ENCODE measurements at places on chromosomes 6 and 20.

DNA sequence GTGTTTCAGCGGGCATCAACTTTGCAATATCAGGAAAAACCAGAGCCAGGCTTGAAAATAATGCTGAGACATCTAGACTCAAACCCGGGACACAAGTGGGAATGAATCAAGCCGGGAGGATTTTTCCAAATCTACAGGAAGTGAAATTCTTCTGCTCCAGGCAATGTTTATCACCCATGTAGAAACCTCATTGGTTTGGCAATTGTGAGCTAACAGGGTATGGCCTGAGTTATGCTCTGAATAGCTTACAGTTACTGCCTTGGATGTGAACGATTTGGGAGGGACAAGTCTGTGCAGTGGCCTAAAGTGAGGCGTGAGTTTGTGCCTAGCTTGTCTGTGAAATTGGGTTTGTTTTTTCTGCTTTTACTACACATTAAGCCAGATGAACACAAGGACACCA is 87.4 kb downstream of the PCSK2 start:
- peaks cover 6% of the 10 kb centered on the region for H3K27me3 ChIP-seq
- no peak for DNase-seq
- H3K36me3 ChIP-seq, result no peaks in the 10 kb centered on the region

DNA sequence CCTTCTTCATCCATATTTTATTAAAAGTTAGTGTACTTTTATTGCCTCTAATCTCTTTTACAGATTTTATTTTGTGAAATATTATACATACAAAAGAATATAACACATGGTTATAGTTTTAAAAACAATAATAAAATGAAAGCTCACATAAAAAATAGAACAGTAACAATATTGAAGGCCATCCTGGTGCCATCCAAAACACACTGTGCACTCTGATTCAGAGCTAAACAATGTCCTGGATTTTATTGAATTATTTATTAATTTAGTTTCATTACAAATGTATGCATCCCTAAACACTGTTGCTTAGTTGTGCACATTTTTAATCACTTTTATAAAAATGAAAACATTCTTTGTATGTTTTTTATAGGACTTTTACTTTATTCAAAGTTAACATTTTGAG is 32.9 kb downstream of the RNF217 start:
- no peak overlapping the region for H3K27ac ChIP-seq
- DNase-seq, result no peak
- no peaks in the 10 kb centered on the region for H3K27me3 ChIP-seq
- H3K36me3 ChIP-seq, result no peaks in the 10 kb centered on the region

- H3K36me3 ChIP-seq, result peaks cover 30% of the 10 kb centered on the region
- H3K27ac ChIP-seq, result no peak overlapping the region
- no peaks in the 10 kb centered on the region for H3K27me3 ChIP-seq
- H3K4me3 ChIP-seq, result no peak overlapping the region
These were observed 9.2 kb downstream of the CYB5R4 start for GRCh38 chr6:83868639-83869038.

- H3K27ac ChIP-seq, result no peak overlapping the region
- no peak for DNase-seq
- H3K4me3 ChIP-seq, result no peak overlapping the region
These were observed 47.5 kb downstream of the EYA4 start for GRCh38 chr6:133288662-133289061.

GRCh38 chr6:24864343-24864742 is 65.6 kb upstream of the ARMH2 start:
- no peaks in the 10 kb centered on the region for H3K27me3 ChIP-seq
- peaks cover 69% of the 10 kb centered on the region for H3K4me1 ChIP-seq
- no peak overlapping the region for H3K4me3 ChIP-seq
- peak overlapping the region; percentile 25 for H3K27ac ChIP-seq
- no peak for DNase-seq

DNA sequence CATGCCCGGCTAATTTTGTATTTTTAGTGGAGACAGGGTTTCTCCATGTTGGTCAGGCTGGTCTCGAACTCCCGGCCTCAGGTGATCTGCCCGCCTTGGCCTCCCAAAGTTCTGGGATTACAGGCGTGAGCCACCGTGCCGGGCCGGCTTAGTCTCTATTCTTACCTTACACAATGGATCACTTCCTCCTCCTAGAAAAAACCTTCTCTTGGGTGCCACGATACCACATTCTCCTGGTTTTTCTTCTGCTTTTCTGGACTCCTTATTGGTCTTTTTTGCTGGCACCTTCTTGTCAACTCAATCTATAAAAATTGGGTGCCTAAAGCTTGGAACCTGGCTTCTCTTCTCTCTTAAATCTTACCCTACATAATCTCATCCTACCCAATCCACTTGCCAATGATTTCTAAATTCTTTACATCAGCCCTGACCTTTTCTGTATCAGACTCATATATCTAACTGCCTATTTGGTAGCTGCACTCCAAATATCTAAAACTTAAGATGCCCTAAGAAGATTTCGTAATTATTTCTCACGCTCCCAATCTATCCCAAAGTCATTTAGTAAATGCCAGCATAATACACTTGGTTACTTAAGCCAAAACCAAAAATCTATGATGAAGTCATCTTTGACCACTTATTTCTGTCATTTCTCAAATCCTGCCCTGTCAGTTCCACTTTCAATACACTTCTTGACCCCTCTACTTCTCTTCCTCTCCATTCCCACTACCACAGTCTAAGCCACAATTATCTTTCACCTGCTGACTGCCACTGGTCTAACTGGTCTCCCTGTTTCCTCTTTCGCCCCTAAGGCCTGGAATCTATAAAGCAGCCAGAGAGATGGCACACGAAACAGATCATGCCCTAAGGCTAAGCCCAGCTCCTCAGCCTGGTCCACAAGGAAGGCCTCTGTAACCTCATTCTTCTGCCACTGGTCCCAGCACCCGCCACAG is 43.2 kb downstream of the ELMO2 start:
- no peaks in the 10 kb centered on the region for H3K27me3 ChIP-seq
- H3K4me1 ChIP-seq, result peaks cover 68% of the 10 kb centered on the region
- peaks cover 23% of the 10 kb centered on the region for H3K36me3 ChIP-seq
- peak overlapping the region; percentile 100 for H3K27ac ChIP-seq
- peak overlapping the region; percentile 96 for H3K4me3 ChIP-seq

- H3K27me3 ChIP-seq, result no peaks in the 10 kb centered on the region
- H3K27ac ChIP-seq, result no peak overlapping the region
- no peaks in the 10 kb centered on the region for H3K4me1 ChIP-seq
- DNase-seq, result no peak
These were observed 143.5 kb upstream of the BMP2 start for GRCh38 chr20:6623989-6624388.

DNA sequence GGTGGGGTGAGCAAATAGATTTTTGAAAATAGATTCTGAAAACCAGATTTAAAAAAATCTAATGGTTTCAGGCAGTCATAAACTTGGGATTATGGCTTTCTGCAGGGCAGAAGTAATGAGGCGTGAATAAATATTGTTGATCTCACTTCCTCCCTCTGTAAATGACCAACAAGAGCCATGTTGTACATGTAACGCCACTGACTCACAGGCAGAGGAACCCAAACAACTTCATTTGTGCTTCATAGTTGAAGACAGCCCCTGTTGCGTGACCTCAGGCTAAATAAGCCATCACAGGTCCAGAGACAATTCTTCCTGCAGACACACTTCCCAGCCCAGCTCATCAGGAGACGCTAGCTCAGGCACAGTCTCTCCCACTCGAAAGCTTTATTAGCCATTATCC is 59.1 kb upstream of the F13A1 start:
- H3K27me3 ChIP-seq, result no peaks in the 10 kb centered on the region
- no peaks in the 10 kb centered on the region for H3K4me1 ChIP-seq
- no peak overlapping the region for H3K4me3 ChIP-seq
- H3K27ac ChIP-seq, result no peak overlapping the region
- DNase-seq, result no peak
- H3K36me3 ChIP-seq, result no peaks in the 10 kb centered on the region

DNA sequence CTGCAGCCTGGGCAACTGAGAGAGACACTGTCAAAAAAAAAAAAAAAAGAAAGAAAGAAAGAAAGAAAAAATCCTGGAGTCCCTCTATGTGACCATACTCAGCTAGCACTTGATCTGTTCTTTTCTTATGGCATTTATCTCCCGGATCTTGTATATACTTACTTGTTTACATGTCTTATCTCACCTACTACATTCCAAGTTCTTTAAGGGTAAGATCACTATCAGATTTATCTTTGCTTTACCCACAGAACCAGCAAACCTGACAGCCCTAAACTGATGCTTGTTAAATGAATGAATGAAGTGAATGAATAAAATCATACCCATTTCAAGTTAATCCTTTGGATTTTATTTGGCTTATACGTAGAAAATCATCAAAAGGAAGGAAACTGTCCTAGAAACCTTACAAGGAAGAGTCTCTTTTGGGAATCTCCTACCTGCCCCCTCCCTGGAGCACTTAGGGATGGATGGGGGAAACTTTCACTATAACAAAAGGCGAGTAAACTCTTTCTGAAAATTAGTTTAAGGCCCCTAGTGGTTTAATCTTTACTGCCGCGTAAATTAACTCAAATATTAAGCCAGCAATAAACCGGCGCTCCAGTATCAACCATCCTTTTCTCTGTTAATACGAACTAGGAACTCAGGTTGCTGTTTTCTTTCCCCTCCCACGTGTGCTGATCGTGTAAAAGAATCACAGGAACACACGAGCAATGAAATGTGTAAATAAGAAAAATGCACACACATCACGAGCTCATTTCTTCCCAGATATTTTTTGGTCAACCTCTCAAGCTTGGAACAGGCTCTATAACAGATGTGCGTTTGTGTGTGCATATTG is 1.3 kb upstream of the UTRN start:
- H3K36me3 ChIP-seq, result no peaks in the 10 kb centered on the region
- H3K27ac ChIP-seq, result no peak overlapping the region
- H3K27me3 ChIP-seq, result no peaks in the 10 kb centered on the region
- DNase-seq, result no peak
- H3K4me1 ChIP-seq, result peaks cover 6% of the 10 kb centered on the region
- peak overlapping the region; percentile 96 for H3K4me3 ChIP-seq

DNA sequence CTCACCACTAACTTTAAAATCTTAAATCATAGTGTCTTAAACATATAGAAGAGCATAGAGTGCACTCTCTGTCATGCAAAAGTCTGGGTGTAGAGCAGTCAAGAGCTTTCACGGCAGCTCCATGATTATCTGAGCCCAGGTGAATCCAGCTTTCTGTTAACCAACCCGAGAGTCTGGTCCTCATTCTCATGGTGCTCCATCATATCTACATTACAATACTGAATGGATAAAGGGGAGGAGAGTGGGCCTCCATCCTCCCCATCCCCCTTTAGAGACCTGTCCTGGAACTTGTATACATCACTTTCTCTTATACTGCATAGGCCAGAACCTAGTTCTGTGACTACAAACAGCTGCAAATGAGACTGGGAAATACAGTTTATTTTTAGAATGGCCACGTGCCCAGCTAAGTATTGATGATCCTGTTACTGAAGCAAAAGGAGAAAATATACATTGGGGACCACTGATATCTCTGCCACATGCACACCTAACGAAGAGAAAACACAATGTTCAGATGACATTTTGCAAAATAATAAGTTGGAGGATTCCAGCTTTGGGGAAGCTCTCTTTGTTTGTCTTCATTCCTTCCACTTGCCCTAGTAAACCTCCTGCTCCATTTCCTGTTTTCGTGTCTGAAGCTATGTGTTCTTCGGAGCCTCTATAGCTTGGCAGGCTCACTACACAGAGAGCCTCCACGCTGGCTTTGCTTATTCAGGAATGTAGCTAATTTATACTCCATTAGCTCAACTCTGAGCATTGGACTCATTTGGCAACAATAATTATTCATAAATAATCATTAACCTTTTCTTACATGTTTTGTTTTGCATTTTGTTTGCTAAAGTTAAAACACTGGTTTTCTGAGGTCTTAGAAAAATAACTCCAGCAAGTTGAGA is 110.1 kb downstream of the IYD start:
- no peaks in the 10 kb centered on the region for H3K36me3 ChIP-seq
- no peaks in the 10 kb centered on the region for H3K27me3 ChIP-seq
- no peak overlapping the region for H3K4me3 ChIP-seq
- H3K4me1 ChIP-seq, result no peaks in the 10 kb centered on the region
- H3K27ac ChIP-seq, result no peak overlapping the region

GRCh38 chr6:65545920-65546319 is 161.1 kb downstream of the EYS start:
- H3K27me3 ChIP-seq, result no peaks in the 10 kb centered on the region
- H3K4me1 ChIP-seq, result no peaks in the 10 kb centered on the region
- H3K36me3 ChIP-seq, result no peaks in the 10 kb centered on the region
- DNase-seq, result no peak
- H3K4me3 ChIP-seq, result no peak overlapping the region

DNA sequence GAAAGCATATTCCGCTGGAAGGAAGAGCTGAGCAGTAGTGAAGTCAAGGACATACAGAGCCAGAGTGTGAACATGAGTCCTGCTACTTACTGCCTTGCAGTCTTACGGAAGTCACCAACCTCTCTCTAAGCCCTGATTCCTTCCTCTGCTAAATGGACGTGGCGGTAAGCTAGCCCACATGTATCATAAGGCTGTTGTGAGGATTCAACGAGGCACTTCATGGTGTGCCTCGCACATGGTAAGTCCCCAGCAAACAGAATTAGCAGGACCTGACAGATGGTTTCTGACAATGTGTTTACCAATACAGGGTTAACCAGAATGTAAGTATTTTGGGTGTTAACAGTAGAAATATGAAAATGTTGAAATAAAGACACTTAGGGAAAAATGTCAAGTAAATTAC is 93.2 kb downstream of the IRF4 start:
- H3K4me1 ChIP-seq, result peaks cover 12% of the 10 kb centered on the region
- H3K27ac ChIP-seq, result no peak overlapping the region
- no peak overlapping the region for H3K4me3 ChIP-seq
- H3K27me3 ChIP-seq, result no peaks in the 10 kb centered on the region

DNA sequence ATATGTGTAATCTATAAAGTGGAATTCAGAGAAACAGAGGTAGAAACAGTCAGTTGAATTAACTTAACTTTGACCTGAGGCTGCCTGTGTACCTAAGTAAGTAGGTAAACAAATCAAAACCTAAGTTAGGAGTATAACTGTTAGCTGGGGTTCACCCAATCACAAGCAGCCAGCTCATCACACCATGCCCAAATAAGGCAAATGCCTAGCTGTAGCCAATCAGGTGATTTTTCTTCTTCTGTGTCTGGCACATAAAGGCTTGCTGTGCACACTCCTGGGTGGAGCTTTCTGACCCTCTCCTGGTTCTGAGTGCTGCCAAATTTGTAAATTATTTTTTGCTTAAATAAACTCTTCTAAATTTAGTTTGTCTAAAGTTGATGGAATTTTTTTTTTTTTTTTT is 54.7 kb upstream of the TRIM39 start:
- no peaks in the 10 kb centered on the region for H3K27me3 ChIP-seq
- DNase-seq, result no peak
- H3K4me3 ChIP-seq, result no peak overlapping the region
- H3K36me3 ChIP-seq, result no peaks in the 10 kb centered on the region

DNA sequence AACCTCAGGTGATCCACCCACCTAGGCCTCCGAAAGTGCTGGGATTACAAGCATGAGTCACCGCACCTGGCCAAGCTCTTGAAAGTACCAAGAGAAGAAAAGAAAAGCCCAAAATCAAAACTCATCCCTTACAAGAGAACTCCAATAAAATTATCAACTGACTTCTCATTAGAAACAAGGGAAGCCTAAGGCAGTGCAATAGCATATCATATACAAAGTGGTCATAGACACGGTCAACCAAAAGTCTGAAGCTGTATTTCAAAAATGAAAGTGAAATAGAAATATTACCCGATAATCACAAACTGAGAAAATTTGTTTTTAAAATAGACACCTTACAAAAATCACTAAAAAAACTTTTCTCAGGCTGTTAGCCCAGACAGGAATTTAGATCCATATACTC is 1321.1 kb upstream of the GJE1 start:
- H3K36me3 ChIP-seq, result no peaks in the 10 kb centered on the region
- no peak for DNase-seq
- H3K4me1 ChIP-seq, result no peaks in the 10 kb centered on the region
- no peak overlapping the region for H3K4me3 ChIP-seq
- H3K27me3 ChIP-seq, result no peaks in the 10 kb centered on the region

- no peak overlapping the region for H3K27ac ChIP-seq
- no peaks in the 10 kb centered on the region for H3K36me3 ChIP-seq
- no peak overlapping the region for H3K4me3 ChIP-seq
- H3K4me1 ChIP-seq, result no peaks in the 10 kb centered on the region
- H3K27me3 ChIP-seq, result no peaks in the 10 kb centered on the region
- no peak for DNase-seq
These were observed 49.8 kb upstream of the FANCE start for GRCh38 chr6:35402136-35402855.

All from effector memory CD4-positive, alpha-beta T cell (primary cell).